DMS79 treated with DMSO at 0.1 percent for 48 hours (cell line): ENCODE measurements at places on chromosomes 2 and 18.
A peak's percentile ranks its signal among the peaks of the same experiment; 100 is the strongest.

GRCh38 chr2:38466876-38467767 is 90.0 kb upstream of the ATL2 start:
- peak; percentile 10 for DNase-seq

GRCh38 chr18:61803393-61803792 is 89.4 kb downstream of the RNF152 start:
- no peak for DNase-seq

- DNase-seq = no peak
Measured at GRCh38 chr2:108304975-108305374, 16.3 kb downstream of the SULT1C2 start.

- DNase-seq = no peak
Measured at GRCh38 chr18:12862467-12862866, 21.6 kb downstream of the PTPN2 start.

DNA sequence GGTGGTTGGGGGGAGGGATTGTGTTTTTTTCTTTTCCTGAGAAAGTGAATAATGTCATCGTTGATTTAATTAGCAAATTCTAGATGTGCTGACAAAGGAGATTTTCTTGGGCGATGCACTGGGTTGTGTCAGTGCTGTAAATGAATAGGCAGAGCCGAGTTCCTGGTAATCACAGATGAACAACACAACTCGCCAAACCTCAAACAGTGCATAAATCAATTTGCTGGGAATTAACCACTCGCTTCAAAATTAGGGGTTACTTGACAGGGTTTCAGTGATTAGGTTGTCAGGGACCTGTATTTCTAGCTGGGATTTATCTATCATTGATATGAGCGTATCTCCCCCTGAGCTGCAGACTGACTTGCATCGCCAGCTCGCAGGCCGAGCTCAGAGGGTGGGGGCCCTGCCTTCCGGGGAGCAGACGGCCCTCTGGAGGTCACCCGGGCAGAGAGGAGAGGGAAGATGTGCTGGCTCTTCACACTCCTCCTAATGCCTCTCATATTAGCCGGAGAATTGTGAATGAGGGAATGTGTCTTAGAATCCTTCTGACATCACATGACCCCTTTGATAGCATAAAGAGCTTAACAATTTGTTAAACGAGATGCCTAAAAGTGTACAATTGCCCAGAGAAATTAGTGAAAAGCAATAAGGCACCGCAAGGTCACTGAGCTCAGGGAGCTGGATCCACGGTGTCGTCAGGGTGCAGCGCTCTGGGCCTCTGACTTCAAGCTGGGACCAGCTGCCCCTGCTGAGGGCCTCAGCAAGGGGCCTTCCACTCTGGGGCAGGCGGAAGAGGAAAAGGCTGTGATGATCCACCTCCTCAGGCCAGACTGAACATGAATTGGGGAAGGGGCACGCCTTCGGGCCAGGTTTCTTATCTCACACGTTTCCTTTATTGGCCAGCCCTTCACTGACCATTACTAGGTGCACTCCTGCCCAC is 48.9 kb downstream of the SMIM21 start:
- no peak for DNase-seq

GRCh38 chr2:187390891-187391290 is 57.2 kb downstream of the CALCRL start:
- no peak for DNase-seq

GRCh38 chr18:6881034-6881820 is 151.7 kb downstream of the ARHGAP28 start:
- no peak for DNase-seq

- DNase-seq = no peak
Measured at GRCh38 chr2:237917696-237918374, 49.0 kb upstream of the UBE2F start.

GRCh38 chr18:1267021-1267420 is 362.4 kb downstream of the ADCYAP1 start:
- DNase-seq = no peak

GRCh38 chr2:14723684-14724083 is 91.2 kb downstream of the LRATD1 start:
- no peak for DNase-seq

GRCh38 chr18:48815179-48815515 is 135.6 kb downstream of the SMAD7 start:
- DNase-seq = no peak

GRCh38 chr2:115169814-115170213 is 727.4 kb downstream of the DPP10 start:
- DNase-seq = no peak

DNA sequence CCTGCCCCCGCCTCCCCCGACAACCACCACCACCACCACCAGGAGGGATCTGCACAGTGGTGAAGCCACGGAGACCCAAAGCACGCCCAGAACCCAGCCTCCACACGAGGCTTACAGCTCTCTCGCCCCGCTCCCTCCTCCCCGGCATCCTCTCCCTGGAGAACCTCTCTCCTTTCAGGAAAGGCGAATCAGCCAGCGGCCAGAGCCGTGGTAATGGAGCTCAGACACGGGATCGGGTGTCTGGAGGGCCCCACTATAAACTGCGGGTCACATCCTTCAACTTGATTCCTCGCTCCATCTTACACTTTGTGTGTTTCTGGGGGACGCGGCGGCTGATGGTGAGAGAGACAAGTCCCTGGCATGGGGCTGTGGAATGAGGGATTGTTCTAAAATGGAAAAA is 271.5 kb upstream of the SIX2 start:
- no peak for DNase-seq

- DNase-seq = no peak
Measured at GRCh38 chr18:49055754-49056172, 105.0 kb upstream of the SMAD7 start.

GRCh38 chr2:120066800-120067547 is 54.1 kb downstream of the EPB41L5 start:
- peak; percentile 96 for DNase-seq

- no peak for DNase-seq
Measured at GRCh38 chr2:213149294-213149875, 2.0 kb downstream of the IKZF2 start.

GRCh38 chr18:36012891-36013290 is 40.4 kb downstream of the RMP24 start:
- DNase-seq = no peak

DNA sequence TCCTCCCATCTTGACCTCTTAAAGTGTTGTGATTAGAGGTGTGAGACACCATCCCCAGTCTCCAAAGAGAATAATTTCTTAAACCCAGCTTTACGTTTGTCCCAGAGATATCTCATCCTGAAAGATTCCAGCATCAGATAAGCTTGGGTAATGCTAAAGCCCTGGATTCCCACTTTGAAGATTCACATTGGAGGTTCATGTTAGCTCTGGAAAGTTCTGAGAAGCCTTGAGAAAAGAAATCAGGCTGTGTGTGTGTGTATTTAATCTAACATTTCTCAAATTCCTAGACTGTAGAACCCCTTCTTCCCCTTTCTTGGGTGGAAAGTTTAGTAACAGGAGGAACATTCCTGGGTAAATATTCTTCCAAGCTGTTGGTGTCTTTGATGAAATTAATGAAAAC is 18.0 kb downstream of the ZNF532 start:
- no peak for DNase-seq

GRCh38 chr2:88139203-88139702 is 11.4 kb upstream of the FABP1 start:
- DNase-seq = no peak

- DNase-seq = no peak
Measured at GRCh38 chr18:26919627-26920026, 54.1 kb upstream of the AQP4 start.
